ENCODE measurements at places on chromosomes 5 and 9.

GRCh38 chr5:177469750-177470525, 3.5 kb downstream of the DBN1 start:
- no peak for DNase-seq

DNA sequence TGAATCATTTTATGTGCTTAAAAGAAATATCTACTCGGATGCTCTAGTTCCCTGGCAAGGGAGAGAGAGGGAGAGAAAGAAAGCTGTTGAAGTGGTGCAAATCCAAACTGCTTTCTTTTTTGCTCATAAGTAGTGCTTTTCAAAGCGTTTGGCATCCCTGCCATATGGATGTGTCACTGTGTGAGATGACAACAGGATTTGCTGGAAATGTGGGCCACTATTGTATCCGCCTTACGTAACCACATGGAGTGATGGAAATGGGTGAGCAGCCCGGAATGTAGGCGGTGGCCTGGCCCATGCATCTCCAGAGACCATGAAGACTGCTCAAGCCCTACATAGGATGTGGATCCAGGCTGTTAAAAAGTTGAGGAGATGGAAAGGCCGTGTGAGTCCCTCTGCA, 30.8 kb downstream of the TJP2 start:
- no peak for DNase-seq

DNA sequence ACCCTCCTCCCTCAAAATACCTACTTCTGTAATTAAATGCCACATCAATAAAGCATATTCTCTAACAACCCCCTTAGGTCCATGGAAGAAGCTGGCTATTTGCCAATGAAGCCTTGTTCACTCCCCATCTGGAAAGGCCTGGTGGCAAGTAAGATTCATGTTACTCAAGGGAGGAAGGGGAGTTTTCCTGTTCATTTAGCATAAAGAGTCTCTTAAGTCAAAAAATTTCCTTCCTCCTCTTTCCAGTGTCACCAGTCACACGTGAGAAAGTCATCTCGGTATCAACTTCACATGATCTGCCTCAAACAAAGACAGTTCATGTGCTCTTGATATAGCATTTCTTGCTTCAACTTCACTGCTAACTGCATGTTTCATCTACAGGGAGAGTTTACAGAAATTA, 32.7 kb upstream of the RIC1 start:
- DNase-seq, result no peak

DNA sequence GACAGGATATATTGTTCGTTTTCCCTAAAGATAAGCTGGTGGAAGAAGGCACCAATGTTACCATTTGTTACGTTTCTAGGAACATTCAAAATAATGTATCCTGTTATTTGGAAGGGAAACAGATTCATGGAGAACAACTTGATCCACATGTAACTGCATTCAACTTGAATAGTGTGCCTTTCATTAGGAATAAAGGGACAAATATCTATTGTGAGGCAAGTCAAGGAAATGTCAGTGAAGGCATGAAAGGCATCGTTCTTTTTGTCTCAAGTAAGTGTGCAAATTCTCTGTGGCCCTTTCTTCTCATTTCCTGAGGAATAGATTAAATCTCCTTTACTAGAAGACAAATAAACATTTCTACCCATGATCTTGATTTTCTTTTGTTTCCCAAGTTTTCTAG, 38.0 kb downstream of the OSMR start:
- no peak for DNase-seq

DNA sequence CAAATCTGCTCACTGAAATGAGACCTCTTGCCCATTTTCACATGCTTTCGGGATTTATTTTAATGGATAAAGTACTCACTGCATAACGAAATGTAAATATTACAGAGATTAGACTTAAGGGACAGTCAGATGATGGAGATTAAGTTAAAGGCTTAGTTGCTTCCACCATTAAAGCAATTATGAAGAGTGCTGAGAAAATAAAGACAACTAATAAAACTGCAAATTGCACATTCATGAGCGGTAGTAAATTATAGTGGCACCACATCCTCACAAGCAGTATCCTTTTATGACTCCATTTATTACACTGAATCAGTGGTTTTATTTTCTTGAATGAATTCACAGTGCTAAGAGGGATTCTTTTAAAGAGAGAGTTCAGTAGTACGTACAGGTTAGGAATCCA, 76.2 kb upstream of the TMED7 start:
- DNase-seq, result no peak

DNA sequence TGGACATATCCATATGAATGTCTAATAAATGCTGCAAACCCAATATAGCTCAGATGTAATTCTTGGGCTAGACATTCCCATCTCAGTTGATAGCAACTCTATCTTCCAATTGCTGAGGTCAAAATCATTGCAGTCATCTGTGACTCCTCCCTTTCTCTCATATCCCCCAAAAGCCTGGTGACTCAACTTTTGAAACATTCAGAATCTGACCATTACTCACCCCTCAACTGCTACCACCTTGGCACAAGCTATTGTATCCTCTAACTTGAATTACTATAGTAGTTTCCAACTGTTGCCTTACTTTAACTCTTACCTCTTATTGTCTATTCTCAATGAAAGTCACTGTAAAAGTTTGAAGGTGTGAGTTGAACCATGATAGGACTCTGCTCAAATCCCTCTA, 600.1 kb upstream of the RGMB start:
- DNase-seq, result no peak

DNA sequence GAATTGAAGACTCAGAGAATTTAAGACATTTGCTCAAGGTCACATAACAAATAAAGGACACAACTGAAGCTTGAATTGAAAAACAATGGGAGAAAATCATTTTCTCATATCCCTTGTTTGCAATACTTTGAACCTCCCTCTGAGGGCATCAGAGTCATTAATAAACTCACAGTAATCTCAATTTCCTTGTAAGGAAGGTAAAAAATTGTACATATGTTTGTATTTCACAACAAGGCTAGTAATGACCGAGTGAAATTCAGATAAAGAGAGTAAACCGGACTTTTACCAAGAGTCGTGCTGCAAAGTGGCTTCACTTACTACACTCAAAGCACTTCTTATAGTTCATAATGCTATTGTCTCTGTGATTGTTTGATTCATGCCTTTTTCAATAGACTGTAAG, 665.0 kb downstream of the NR2F1-AS1 start:
- no peak for DNase-seq

DNA sequence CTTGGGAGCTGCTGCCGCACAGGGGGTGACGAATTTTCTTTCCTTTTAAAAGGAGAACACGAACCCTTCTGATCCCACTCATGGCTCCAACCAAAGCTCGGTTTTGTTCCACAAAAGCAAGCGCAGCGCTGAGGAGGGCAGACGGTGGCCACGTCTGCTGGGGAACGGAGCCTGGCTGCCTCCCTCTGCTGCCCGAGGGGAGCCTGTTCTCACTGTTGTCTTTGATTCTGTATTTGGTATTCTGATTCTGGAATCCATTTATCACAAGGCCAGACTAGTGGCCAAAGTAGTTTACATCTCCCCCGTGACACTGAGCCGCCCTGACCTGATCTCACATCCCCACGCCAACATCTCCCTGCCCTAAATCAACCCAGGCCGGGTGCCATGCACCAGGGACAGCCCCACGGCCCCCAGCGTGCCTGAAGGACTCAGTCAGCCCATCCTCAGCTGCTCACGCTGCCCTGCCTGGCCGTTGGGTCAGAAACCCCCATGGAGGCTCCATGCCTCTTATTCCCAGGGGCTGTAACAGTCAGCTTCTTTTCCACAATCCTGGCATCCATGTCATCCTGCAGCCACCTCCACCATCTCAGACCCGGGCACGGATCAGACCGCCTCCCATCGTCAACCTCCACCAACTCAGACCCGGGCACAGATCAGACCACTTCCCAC, 6.7 kb upstream of the NSMF start:
- no peak for DNase-seq

DNA sequence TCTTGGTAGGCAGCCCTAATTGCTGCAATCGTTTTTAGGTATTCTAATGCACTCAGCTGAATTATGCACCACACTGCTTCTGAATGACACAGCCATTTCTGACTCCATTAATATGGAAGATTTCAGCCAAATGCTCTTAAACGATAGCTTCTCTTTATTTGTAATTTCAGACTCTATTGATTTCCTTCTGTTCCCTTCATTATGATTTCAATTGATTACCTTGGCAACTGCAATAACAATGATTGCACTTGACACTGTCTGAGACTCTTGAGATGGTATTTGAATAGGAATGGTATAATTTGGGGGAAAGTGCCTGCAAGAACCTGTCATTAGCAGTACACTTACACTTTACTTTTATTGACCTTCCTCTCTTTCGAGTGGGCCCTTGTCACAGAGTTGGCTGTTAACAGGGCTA, 296.1 kb upstream of the DMAC1 start:
- DNase-seq, result no peak

- DNase-seq, result no peak
Observed at GRCh38 chr9:130823435-130823834, 11.6 kb upstream of the ABL1 start.

GRCh38 chr9:99486684-99487083, 264.6 kb downstream of the SEC61B start:
- no peak for DNase-seq

- no peak for DNase-seq
Observed at GRCh38 chr9:81373294-81373693, 316.1 kb downstream of the TLE1 start.

DNA sequence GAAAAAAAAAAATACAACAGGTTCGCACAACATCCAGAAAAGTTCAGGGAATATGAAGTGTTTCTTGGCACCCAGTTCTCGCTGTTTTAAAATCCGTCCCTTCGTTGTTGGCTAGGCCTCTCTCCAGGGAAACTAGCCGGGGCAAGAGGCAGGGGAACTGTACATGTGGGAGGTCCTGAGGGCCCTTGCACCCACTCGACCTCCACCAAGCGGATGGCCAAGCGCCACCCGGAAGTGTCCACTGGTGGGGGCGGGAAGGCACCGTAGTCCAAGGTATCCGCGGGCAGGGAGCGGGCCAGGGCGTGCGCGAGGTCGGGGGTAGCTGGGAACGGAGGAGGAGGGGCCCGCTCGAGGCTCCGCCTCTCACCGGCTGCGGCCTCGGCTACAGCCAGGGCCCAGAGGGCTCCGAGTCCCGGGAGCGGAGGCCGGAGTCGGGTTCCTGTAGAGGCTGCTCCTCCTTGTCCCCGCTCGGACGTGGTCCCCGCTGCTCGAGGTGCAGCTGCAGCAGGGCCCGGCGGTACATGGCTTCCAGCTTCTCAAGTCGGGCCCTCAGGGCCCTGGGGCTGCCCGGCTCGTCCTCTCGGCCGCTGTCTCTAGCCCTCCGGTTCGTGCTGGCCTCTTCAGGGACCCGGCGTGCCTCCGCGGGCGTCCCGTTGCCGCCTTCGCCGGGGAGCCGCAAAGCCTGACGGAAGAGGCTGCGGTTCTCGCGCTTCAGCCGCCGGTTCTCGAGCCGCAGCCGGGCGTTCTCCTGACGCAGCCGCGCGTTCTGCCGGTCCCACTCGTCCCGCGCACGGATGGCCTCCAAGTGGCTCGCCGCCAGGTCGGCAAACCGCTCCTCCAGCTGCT, 720 bp downstream of the TUSC1 start:
- DNase-seq, result no peak

DNA sequence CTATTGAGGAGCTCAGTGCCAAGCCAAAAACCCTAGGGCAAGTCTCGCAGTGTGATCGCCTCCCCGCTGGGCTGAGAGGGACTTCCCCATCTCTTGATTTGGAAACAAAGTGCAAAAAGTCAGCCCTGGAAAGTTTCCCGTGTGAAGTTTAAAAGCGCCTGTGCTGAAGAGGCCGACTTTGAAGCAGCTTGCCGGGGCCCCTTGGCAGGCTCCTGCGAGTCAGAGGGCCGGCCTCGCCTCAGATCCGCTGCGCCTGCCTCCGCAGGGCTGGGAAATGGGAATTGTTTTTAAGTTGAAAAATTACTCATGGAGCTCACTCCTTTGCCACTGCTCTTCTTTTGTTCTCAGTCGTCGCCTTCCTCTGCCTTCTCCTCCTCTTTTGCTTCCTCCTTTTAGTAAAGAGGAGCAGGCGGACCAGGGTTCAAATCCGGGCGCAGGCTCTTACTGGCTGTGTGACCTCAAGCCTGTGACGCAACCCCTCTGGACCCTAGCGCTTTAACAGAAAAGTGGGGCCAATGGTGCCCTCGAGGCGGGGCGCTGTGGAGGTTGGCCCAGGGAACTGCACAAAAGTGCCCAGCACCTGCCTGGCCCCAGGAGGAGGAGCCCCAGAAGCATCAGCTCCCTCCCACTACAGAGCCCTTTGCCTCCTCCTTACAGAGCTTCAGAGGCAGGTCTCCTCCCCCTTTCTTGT, 14.7 kb upstream of the LHX2 start:
- no peak for DNase-seq

- no peak for DNase-seq
Observed at GRCh38 chr5:169803077-169803981, 166.3 kb downstream of the DOCK2 start.

- DNase-seq, result peak; percentile 57
Observed at GRCh38 chr5:119343766-119344165, 12.1 kb upstream of the TNFAIP8 start.

DNA sequence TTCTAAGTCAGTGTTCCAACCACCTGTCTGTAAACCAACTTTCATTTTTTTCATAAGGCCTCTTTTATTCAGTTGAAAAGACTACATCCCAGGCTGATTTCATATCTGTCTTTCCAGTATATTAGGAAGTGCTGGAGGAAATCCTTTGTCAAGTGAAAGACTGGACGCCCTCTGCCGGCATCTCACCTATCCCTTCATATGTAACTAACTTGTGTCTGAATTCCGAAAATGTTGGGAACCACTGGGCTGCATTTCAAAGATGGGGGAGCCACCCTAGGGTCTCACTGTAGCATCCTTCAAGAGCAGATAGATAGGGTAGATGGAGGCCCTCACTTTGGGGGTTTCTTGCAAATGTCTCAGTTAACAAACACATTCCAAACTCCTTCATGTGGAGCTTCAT, 569.8 kb downstream of the CTNND2 start:
- DNase-seq, result no peak

DNA sequence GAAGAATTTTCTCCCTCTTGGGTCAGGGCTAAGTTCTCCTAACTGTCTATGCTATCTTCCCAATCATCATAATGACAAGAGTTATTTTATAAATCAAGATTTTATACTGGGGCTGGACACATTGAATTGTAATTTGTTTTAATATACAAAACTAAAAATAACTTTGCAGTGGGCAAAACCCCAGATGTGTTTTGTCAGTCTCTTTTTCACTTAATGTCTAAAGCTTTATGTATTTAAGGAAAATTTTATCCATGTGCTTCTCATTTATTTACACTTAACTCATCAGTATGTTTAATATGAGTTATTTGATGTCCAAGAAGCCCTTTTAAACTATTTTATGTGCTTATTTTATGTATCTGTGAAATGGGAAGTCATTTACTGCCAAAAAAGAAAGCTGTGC, 362.8 kb upstream of the ADAMTSL1 start:
- no peak for DNase-seq

DNA sequence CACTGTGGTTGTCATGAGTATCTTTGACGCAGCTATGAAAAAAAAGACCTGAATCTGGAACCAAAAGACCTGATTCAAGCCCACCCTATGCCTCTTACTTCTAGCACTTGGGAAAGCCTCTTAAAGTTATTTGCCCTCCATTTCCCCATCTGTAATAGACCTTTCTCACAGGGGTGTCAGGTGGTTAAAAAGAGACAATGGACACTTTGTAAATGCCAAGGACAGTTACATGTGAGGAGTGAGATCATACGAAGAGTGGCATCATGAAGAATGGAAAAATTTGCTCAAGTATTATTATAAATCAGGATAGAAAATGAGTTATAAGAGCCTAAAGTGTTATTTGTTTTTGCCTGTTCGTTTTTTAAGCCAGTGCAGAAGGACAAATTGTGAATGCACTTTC, 46.5 kb downstream of the ACTL7B start:
- DNase-seq, result no peak

- no peak for DNase-seq
Observed at GRCh38 chr9:125904155-125904851, 157.1 kb downstream of the PBX3 start.

GRCh38 chr5:73411936-73412596, 36.5 kb downstream of the FOXD1 start:
- no peak for DNase-seq

GRCh38 chr9:99850736-99851499, 29.2 kb downstream of the NR4A3 start:
- no peak for DNase-seq

Measured in activated T-helper 9 cell treated with anti-CD3 and anti-CD28 coated beads, Interleukin-2, amount 50 U/mL, for 16 hours (primary cell).